Activated CD8-positive, alpha-beta memory T cell treated with anti-CD3 and anti-CD28 coated beads for 1 hour (primary cell): ENCODE measurements at places on chromosomes 13 and 19.

GRCh38 chr13:98434060-98434459 lies 142.8 kb downstream of the STK24 start:
- no peak for DNase-seq

DNA sequence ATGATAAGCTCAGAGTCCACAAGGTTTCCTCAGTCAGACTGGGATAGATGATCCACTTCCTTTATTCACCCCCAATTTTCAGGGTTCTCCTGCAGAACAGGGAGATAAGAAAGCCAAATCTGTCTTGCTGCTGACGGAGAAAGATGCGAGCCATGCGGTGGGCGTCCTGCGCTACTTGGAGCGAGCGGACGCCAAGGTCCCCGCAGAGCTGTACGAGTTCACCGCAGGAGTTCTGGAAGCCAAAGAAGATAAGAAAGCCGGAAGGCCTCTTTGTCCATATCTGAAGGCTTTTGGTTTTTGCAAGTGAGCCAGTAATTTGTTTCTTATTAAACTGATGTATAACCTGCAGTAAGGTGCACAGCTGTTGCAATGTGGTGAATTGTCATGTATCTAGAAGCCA lies 66.7 kb downstream of the SLC7A9 start:
- no peak for DNase-seq

DNA sequence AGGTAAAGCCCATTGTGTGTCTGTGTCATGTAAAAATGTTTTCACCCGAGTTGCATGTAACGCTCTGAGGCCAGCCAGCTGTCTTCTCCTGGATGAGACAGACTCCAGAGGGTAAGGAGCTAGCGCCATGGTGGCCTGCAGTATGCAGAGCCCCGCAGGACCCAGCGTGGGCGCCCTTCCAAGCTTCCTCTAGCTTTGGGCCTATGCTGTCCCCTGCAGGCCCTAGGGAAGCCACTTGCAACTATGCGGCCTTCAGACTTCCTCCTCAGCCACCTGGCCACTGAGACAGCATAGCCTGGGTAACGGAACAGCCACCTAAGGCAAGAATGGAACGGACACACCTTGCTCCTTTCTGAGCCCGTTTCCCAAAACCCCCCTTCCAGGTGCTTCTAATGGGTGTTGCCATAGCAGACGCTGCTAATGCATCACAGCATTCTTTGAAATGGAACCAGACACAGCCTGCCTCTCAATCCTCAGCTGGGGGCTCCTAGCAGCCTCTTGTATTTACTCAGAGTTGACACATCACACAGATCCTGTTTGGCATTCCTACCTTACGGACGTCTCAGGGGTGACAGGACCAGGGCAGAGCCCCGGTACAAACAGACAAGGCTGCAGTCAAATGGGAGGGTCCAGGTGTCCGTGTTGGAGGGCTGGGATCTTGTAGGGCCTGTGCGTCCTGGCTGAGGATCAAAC lies 6.2 kb downstream of the FAM32A start:
- no peak for DNase-seq

DNA sequence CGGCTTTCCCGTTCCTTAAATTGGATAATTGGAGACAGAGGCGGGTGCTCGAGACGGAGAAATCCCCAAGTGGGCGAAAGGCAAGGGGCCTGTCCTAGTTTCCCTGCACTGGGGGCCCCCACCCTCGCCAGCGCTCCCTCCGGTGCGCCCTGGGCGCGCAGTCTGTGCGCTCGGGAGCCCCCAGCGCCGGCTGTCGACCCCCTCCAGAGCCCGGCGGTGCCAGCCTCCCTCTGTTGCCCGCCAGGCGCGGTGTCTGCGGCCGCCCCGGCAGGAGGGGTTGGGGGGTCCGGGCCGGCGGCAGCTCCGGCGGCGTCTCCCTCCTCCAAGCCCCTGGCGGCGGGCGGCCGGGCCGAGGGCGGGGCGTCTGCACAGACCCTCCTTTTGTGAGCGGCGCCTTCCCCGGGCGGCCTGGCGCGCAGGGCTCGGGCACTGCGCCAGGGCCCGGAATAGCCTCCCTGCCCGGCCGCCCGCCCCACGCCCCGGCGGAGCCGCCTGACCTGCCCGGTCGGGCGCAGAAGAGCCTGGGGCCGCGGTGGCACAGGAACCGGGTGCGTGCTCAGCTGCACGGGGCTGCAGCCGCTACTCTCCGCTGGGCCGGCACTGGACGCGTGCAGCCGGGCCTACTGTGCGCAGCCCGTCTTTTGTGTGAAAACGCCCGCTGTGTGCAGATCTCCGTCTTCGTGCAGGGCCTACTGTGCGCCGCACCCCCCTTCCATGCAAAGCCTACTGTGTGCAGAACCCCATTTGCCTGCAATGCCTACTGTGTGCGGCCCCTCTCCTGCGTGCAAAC lies 13.2 kb downstream of the GADD45B start:
- DNase-seq, result no peak

DNA sequence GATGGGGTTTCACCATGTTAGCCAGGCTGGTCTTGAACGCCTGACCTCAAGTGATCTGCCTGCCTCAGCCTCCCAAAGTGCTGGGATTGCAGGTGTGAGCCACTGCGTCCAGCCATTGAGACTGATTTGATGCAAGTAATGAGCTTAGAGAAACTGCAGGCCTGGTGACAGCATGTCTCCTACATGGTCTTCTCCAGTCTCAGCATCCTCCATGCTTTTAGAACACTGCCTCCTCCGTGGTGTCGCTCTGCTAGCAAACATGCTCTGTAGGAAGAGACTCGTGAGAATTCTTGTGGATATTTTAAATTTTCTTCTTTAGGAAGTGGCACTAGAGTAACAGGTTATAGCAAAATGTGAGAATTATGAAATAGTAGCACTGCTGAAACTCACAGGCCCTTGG lies 37.1 kb downstream of the TPT1 start:
- no peak for DNase-seq

DNA sequence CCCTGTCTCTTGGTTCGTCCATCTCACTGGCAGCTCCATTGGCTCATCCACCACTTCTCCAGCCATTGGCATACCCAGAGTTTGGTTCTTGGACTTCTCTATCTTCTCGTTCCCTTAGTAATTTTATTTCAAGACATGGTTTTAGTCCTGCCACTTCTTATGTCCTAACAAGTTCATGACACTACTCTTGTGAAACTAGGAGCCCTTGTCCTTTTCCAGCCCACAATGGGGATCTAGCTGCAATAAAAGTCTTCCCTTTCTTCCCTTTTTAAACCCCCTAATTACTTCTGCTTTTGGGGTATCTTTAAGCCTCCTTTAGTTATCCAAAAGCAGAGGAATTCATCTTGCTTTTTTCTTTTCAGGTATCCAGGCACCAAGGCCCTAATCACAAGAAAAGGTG lies 2.9 kb upstream of the RCBTB2 start:
- no peak for DNase-seq

DNA sequence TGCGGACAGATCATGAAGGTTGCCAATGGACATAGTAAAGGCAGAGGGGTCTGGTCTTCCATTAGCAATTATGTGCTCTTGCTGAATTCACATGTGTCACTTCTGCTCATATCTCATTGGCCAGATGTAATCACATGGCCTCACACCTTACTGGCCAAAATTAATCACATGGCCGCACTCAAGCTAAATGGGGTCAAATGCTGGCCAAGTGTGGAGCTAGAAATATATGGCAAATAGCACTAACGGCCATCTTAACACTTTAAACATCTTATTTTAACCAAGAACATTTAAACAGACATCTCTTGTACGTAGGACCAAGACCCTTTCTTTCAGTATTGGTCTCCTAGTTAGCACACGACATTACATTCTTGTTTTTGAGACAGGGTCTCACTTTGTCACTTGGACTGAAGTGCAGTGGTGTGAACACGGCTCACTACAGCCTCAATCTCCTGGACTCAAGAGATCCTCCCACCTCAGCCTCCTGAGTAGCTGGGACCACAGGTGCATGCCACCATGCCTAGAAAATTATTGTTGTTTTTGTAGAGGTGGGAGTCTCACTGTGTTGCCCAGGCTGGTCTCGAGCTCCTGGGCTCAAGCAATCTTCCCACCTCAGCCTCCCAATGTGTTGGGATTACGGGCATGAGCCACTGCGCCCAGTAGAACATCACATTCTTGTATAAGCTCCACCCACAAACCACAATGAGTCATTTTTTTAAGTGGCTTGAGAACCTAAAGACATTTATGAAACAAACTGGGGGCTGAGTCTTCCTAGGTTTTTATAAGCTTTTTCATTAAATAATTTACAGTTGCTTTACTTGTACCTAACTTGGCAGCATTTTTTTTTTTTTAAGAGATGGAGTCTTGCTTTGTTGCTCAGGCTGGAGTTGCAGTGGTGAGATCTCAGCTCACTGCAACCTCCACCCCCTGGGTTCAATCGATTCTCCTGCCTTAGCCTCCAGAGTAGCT lies 2.9 kb upstream of the PTOV1 start:
- no peak for DNase-seq

- no peak for DNase-seq
Observed at GRCh38 chr19:49556412-49557398, 23.7 kb downstream of the NOSIP start.
